Cardiac muscle cell (in vitro differentiated cells and primary cell): ENCODE measurements at places on chromosomes 6 and 20. TPM values are rescaled to one million over a fixed set of nuclear protein-coding genes. Genes with fewer than 3 reads are reported as not detected.
A peak's percentile ranks its signal among the peaks of the same experiment; 100 is the strongest.

Gene TMEM14B
- polyA plus RNA-seq, result 307 and 381 TPM in 2 replicates

Gene DDX43
- polyA plus RNA-seq, result not detected in 2 replicates

Gene PTGIS
- polyA plus RNA-seq, result 2.1 and 6.1 TPM in 2 replicates

Gene ANGPT4
- polyA plus RNA-seq, result 0.15 TPM in 1 of 2 replicates, not detected in the other

Gene C6orf58
- not detected in 2 replicates for polyA plus RNA-seq

DNA sequence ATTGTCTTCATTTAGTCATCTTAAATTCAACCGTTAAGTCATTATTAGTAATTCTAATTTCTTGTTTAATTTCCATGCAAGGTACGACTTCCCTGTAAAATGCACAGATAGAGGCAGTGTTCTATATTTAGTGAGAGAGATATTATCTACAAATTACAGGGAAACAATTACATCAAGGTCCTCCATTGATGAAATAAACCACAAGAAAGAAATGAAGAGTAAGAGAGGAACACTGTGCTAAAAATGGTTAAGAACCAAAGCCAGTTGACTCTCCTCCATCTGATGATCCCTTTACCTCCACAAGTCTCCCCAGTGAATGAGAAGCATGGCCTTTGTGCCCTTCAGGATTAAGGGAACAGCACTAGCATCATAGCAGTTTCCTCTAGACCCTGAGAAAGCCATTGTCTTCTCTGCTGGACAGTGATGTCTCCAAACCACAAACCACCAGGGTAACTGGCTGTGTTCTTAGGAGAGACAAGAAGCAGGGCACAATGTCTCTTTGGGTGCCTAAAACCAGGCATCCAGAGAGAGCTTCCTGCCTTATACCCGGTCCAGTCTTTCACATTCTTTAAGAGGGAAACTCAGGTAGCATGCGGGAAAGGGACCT is 38.1 kb downstream of the IRF4 start:
- no peak overlapping the region for H3K4me3 ChIP-seq
- no peaks in the 10 kb centered on the region for H3K36me3 ChIP-seq
- no peaks in the 10 kb centered on the region for H3K4me1 ChIP-seq
- DNase-seq, result no peak
- H3K27ac ChIP-seq, result no peak overlapping the region
- no peaks in the 10 kb centered on the region for H3K27me3 ChIP-seq

- H3K27ac ChIP-seq, result no peak overlapping the region
- DNase-seq, result no peak
- H3K4me3 ChIP-seq, result no peak overlapping the region
- no peaks in the 10 kb centered on the region for H3K36me3 ChIP-seq
These were observed 628.8 kb upstream of the SLC35B3 start for GRCh38 chr6:9064156-9064555.

- peak within 1 kb of the TSS; percentile 99 for H3K27ac ChIP-seq
- H3K27me3 ChIP-seq, result no peaks in the 10 kb centered on the region
- DNase-seq, result peak; percentile 44
- peaks cover 3% of the 10 kb centered on the region for H3K36me3 ChIP-seq
- H3K4me1 ChIP-seq, result no peaks in the 10 kb centered on the region
These were observed at the start of gene CAP2 for GRCh38 chr6:17392978-17393891. Gene CAP2, plus strand, starts transcription at chr6:17393595. Its CDS starts 27,961 bp downstream, at chr6:17421556.

DNA sequence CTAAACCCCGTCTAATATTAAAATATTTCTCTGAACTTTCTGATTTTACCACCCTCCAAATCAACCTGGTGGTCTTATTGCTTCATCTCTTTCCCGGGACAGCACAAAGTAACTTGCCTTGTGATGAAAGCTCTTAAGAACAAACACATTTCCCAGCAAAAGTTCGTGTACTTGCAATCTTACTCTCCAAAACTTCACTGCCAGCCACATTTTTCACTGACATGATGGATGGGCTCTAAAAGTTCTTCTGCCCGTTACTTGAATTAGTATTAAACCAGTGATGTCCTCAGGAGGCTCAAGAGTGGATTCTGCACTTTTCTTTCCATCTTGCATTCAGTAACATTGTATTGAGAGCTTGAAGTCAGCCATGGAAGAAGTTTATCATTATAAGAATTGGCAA is 731.6 kb upstream of the GJE1 start:
- no peak overlapping the region for H3K27ac ChIP-seq
- no peaks in the 10 kb centered on the region for H3K27me3 ChIP-seq
- H3K36me3 ChIP-seq, result no peaks in the 10 kb centered on the region
- no peak overlapping the region for H3K4me3 ChIP-seq

DNA sequence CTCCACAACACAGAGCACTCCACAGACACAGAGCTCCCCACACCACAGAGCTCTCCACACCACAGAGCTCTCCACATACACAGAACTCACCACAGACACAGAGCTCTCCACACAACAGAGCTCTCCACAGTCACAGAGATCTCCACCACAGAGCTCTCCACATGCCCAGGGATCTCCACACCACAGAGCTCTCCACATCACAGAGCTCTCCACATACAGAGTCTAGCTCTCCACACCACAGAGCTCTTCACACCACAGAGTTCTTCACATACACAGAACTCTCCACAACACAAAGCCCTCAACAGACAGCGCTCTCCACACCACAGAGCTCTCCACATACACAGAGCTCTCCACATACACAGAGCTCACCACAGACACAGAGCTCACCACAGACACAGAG is 55.3 kb downstream of the ERMARD start:
- no peak overlapping the region for H3K4me3 ChIP-seq
- no peak overlapping the region for H3K27ac ChIP-seq
- DNase-seq, result no peak

- H3K4me1 ChIP-seq, result no peaks in the 10 kb centered on the region
- no peaks in the 10 kb centered on the region for H3K36me3 ChIP-seq
- H3K27ac ChIP-seq, result no peak overlapping the region
- H3K27me3 ChIP-seq, result no peaks in the 10 kb centered on the region
- DNase-seq, result no peak
These were observed 555.3 kb upstream of the MAP3K7 start for GRCh38 chr6:91142154-91142553.

- H3K27me3 ChIP-seq, result no peaks in the 10 kb centered on the region
- peak overlapping the region; percentile 59 for H3K4me3 ChIP-seq
- peaks cover 5% of the 10 kb centered on the region for H3K36me3 ChIP-seq
- DNase-seq, result peak; percentile 35
- no peaks in the 10 kb centered on the region for H3K4me1 ChIP-seq
These were observed 43.8 kb downstream of the POPDC3 start for GRCh38 chr6:105135907-105136430.

DNA sequence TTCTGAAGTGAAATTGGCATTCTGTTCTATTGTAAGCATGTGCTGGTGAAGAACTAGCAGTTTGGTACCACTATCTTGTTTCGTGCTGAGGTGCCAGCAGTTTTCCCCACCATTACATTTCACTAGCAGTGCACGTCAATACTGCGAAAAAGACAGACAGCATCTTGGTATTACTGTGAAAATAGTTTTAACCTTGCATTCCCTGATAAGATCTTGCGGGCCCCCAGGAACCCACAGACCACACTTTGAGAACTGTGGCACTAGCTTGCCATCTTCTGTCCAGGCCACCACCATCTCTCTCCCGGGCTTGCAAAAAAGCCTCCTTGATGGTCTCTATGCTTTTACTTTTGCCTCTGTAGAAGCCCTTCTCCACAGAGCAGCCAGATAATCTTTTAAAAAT is 185.7 kb downstream of the BACH2 start:
- DNase-seq, result no peak
- H3K27ac ChIP-seq, result no peak overlapping the region
- no peaks in the 10 kb centered on the region for H3K36me3 ChIP-seq
- H3K4me3 ChIP-seq, result no peak overlapping the region
- no peaks in the 10 kb centered on the region for H3K27me3 ChIP-seq

GRCh38 chr20:31813611-31814010 is 5.5 kb upstream of the MYLK2 start:
- H3K4me1 ChIP-seq, result peaks cover 29% of the 10 kb centered on the region
- H3K27ac ChIP-seq, result no peak overlapping the region
- no peak for DNase-seq
- no peak overlapping the region for H3K4me3 ChIP-seq
- no peaks in the 10 kb centered on the region for H3K36me3 ChIP-seq
- H3K27me3 ChIP-seq, result no peaks in the 10 kb centered on the region

- no peaks in the 10 kb centered on the region for H3K27me3 ChIP-seq
- no peak for DNase-seq
- no peak overlapping the region for H3K4me3 ChIP-seq
- H3K4me1 ChIP-seq, result peaks cover 14% of the 10 kb centered on the region
- no peak overlapping the region for H3K27ac ChIP-seq
These were observed 197.3 kb downstream of the ZFAND3 start for GRCh38 chr6:38016824-38017223.
